ENCODE measurements at places on chromosomes 13 and 19.

GRCh38 chr13:36981156-36981743 lies 17.9 kb downstream of the ALG5 start:
- DNase-seq: peak; percentile 19

DNA sequence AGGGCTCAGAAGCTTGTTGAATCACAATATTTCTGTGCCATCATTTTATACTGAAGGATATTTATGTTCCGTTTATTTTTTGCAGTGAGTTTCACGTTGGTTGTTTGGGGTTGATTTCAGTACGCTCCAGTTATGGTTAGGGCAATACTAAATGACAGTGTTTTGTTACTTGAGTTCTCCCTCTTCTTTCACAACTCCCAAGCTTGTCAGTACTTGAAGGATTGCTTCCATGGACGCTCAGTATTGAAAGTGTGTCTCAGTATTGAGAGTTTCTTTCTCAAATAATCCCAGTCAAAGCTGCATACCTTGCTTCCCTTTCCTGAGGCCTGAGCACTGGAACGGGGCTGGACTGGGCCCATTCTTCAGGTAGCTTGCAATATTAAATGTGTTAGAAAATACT lies 38.9 kb downstream of the LACC1 start:
- no peak for DNase-seq

- peak; percentile 60 for DNase-seq
Observed at GRCh38 chr13:30577401-30577852, 40.3 kb upstream of the USPL1 start.

DNA sequence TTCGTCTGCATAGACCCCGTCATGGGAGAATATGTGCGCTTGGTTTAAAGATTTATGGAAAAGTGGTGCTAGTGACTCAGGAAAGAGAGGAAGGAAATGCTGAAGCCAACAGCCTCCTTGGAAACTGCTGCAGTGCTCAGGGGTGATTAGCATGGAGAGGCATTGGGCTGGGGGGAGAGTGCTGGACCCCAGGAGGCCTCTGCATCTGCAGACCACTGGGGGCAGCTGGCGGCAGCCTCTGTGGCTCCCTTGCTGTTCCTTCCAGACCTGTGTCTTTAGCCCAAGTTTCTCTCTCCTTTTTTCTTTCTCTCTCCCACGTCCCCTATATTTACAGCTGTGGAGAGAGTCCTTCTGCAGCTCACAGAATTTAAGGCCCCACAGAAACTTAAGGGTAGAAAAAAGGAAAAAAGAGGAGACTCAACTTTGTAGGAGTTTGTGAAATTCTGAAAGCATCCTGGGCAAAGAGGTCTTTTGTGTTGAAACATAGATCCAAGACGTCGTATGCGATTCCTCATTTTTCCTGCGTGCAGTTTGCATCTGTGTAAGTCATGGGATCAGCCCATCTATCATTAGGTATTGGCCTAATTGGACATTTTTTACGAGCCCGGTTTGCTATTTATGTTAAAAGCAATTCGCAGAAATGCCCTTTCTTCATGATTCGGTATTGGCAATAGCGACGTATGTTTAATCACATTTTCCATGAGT lies 116.2 kb upstream of the ZNF536 start:
- peak; percentile 16 for DNase-seq

DNA sequence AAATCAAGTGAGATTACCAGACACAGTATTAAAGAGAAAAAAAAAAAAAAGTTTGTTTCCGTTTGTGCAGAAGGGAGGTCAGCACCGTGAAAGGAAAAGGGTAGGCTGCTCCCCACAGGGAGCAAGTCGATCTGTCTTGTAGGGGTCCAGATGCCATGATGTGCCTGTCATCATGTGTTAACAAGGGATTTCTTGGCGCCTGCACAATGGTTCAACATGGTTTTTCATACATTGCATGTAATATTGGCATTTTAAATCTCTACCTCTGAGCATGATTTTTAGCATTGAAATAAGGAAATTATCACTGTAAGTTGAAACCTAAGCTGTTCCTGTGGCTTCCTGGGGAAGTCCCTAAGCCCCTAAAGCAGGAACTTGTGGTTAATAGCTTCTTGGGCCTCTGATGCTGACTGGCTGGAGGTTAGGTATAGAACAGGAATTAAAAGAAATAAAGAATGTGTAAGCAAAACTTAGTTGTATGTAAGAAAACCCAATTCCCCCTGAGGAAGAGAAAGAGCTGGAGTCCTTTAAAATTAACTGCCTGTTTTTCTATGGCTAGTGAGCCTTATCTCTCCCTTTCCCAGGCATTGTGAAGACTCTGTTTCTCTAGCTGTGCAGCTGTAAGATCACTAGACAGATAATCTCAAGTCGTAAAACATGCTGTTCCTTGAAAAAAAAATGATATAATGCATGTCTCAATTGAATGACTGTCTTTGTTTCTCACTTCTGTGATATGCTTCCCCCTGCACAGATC lies 7.4 kb upstream of the FCGBP start:
- no peak for DNase-seq

DNA sequence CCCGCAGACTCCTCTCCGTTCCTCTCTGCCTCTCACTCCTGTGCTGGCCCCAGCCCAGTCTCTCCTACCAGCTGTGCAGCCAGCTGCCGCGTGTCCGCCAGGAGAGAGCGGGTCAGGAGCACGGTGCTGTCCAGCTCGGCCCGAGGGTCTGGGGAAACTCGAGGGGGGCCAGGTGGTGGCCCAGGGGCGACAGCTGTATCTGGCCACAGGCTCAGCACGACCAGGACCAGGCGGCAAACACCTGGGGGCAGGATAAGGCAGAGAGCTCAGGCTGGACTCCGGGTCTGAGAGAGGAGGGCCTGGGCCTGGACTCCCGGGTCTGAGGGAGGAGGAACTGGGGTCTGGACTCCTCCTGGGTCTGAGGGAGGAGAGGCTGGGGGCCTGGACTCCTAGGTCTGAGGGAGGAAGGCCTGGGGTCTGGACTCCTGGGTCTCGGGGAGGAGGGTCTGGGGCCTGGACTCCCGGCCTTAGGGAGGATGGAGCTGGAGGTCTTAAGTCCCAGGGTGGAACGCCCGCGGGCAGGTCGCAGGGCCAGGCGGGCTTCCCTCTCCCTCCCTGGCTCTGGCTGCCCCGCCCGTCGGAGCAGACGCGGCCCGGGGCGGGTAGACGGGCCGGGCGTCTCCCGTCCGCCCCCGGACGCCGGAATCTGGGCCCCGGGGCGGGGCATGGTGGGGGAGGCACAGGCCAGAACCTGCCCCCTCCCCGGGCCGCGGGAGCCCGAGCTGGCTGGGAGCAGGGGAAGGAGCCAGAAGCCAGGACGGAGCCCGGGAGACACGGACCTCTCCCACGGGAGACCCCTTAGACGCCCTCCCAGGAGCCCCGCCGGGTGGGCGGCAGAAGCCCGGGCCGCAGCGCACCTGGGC lies 1.3 kb downstream of the IL11 start:
- peak; percentile 89 for DNase-seq

GRCh38 chr13:31919971-31920726 lies 111.4 kb upstream of the FRY start:
- DNase-seq: no peak

- no peak for DNase-seq
Observed at GRCh38 chr19:40620161-40620485, 19.0 kb downstream of the LTBP4 start.

- no peak for DNase-seq
Observed at GRCh38 chr19:7492142-7492541, 3.3 kb upstream of the PEX11G start.

- no peak for DNase-seq
Observed at GRCh38 chr13:28373810-28374209, 121.1 kb downstream of the FLT1 start.

- DNase-seq: no peak
Observed at GRCh38 chr13:52934258-52934657, 85.8 kb upstream of the PCDH8 start.

DNA sequence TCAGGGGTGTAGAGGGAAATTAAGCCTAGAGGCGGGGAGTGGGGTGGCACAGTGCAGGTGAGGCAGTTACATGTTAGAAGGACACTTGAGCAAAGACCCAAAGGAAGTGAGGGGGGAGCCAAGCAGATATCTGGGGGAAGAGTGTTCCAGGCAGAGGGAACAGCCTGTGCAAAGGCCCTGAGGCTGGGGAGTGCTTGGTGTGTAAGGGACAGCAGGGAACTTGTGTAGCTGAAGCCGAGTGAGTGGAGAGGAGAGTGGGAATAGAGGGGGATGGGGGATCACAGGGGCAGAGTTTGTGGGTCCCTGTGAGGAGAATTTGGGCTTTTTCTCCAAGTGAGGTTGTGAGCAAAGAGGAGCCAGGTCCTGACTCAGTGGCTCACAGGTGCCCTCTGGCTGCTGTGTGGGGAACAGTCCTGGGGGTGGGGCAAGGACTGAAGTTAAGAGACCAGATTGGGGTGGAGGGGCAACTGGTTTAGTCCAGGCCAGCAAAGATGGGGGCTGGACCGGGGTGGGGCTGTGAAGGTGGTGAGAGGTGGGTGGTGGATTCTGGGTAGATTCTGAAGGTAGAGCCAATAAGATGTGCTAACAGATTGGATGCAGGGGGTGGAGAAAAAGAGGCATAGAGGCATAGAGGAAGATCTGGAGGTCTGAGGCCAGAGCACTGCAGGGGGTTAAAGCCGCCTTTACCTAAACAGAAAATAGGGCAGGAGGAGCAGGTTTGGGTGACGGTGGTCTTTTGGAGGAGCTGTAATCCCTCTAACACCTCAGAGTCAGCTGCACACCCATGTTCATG lies 75.3 kb downstream of the CACNA1A start:
- DNase-seq: peak; percentile 51

DNA sequence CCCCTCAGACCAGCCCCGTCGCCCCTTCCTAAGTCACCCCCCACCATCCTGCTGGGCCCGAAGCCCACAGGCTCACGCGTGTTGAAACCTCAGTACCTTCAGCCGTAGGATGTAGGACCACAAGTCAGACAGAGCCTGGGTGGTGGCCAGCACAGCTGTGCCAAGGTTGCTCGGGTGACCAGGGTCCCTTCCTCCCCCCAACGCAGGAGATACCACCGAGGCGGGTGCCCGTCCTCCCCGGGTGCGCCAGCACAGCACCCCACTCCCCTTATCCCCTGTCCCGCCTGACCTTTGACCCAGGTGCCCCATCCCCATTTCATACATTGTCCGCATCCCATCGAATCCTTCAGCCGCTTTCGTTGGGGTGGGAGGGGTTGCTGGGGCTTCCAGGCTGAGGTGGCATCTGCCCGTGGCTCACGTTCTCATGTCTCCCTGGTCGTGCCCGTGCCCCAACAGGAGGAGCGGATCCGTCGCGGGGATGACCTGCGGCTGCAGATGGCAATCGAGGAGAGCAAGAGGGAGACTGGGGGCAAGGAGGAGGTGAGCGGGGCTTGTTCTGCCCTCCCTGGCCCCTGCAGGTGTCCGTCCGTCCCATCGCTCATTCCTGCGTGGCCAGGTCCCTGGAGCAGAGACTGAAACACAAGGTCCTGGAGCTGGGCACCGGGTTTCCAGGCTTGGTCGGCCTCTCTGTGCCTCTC lies 14.5 kb downstream of the EPN1 start:
- no peak for DNase-seq

DNA sequence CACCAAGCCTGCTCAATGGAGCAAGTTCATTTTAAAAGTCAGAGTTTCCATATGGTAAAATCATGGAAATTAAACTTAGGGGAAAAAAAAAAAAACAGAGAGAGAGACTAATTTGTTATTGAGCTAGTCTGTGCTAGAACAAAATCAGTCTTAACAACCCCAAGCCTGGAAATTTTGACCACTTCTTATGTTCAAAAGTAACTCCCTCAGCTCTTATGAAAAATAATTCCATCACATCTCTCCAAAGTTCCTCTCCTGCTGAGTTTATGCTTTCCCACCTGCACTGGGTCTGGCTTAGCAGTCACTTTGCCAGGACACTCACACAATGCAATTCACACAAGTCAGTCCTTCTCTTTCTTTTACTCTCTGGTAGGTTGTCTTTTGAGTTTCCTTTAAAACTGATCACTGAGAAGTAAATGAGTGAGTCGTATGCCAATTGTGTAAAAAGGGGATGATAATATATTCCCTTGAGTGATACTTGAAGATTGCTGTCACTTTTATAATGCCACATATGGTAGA lies 92.6 kb downstream of the ENOX1 start:
- DNase-seq: no peak

DNA sequence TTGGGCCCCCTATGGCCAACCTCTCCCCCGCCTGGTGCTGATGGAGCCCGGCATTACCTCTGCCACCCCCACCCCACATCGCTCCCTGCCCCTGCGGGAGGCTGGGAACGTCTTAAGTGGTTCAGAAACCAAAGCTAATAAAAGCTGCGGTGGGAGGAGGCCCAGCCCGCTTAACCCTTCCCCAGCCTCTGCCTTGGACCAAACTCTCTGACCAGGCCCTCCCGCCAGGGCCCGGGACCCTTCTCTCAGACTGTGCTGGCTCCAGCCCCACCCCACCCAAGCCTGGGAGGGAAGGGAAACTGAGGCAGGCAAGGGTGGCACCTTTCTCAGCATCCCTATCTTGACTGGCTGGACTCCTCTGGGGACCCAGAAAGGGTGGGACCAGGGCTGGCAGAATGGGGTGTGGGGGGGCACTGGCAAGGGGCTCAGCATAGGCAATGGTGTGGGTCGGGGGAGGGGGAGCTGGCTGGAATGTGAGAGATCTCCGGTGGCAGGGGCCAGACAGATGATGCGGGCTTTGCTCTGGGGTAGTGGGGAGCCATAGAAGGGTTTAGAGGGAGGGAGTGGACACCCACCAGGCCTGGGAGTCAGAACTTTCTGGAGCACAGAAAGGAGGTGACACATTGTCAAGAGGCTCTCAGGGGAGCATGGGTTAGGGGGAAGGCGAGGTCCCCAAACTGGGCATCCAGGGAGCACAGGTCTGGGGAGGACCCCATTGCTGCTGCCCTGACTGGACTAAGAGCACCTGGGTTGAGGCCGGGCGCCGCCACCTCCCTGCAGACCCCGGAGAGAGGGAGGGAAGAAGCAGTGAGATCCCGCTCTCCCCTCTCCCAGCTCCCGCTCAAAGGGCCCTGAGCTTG lies 21.9 kb downstream of the SMIM24 start:
- no peak for DNase-seq

GRCh38 chr13:42970824-42971690 lies 21.0 kb downstream of the EPSTI1 start:
- peak; percentile 63 for DNase-seq

GRCh38 chr13:60612593-60612992 lies 215.6 kb downstream of the TDRD3 start:
- DNase-seq: no peak

GRCh38 chr19:50025794-50026549 lies at the start of gene ZNF473:
Gene ZNF473 (plus strand): TSS chr19:50026005. CDS start chr19:50031083, 5,078 bp downstream.
- peak; percentile 90 for DNase-seq

DNA sequence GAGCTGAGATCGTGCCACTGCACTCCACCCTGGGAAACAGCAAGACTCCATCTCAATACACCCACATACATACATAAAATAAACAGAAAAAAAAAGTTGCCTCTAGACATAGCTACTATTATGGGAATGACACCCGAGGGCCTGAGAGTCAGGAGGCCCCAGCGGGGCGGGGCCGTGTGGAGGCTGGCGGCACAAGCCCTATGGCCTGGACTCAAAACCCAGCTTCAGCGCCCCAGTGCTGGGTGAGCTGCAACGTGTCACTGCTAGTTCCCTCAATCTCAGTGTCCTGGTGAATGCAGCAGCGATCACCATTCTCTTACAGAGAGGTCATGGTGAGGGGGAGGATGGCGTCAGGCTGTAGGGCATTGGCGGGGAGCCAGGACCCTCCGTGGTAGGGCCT lies 9.2 kb upstream of the ZSCAN1 start:
- no peak for DNase-seq

- peak; percentile 48 for DNase-seq
Observed at GRCh38 chr19:6718741-6719539, 1.5 kb downstream of the C3 start.
